ENCODE measurements at places on chromosomes 13 and 19. TPM values are rescaled to one million over a fixed set of nuclear protein-coding genes. Genes with fewer than 3 reads are reported as not detected.
A peak's percentile ranks its signal among the peaks of the same experiment; 100 is the strongest.

DNA sequence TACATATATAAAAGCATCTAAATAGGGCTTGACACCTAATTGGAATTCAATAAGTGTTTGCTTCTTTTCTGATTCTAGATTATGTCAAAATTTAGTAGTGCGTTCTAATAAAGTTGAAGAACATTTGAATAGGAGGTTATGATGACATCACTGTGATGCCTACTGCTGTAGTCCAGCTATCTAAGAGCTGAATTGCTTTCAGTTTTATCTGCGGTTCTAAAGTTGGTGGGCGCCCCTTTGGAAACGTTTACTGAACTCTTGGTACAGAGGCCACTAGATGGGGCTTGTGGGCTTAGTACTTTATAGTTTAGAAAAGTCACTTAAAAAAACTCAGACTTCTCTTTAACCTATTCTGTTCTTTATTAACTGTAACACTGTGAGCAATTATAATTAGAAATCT, 776.9 kb downstream of the GPC5 start:
- peak; percentile 43 for DNase-seq

DNA sequence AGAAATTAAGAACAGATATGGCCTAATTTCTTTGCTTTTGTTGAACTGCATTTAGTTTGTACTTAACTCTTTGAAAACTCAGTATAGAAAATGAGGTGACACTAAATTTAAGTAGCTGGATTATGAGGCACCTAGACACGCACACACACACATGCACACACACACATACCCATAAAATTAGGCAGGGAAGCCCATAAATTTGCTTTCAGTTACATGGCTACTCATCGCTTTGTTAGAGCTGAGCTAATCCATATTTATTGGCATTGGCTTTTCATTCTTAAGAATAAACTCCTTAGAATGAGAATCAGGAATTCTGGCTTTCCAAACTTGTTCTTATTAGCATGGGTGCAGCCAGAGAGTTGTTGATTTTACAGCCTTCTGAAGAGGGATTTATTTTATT, 61.7 kb upstream of the MBNL2 start:
- DNase-seq: no peak

- no peak for DNase-seq
Measured at GRCh38 chr13:69660155-69660554, 447.5 kb upstream of the ATXN8OS start.

DNA sequence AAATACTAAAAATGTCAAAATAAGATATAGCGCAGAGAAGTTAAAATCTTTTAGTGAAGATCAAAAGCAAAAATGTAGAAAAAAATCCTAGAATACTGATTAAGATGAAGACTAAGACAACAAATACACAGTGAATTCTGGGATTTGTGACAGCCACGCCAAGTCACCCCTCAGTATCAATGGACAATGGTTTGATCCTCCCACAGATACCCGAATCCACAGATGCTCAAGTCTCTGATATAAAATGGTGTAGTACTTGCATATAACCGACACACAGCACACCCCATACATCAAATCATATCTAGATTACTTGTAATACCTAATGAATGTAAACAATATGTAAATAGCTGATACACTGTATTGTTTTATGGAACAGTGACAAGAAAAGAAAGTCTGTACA, 5.9 kb downstream of the MIPEP start:
- no peak for DNase-seq

Gene CEACAM3
- not detected for total RNA-seq

- peak; percentile 39 for DNase-seq
Measured at GRCh38 chr19:11141937-11142527, 13.6 kb downstream of the SPC24 start.

GRCh38 chr19:35899547-35900214, 659 bp downstream of the NFKBID start:
- DNase-seq: peak; percentile 69

- DNase-seq: no peak
Measured at GRCh38 chr13:77724092-77724491, 26.6 kb downstream of the SLAIN1 start.

DNA sequence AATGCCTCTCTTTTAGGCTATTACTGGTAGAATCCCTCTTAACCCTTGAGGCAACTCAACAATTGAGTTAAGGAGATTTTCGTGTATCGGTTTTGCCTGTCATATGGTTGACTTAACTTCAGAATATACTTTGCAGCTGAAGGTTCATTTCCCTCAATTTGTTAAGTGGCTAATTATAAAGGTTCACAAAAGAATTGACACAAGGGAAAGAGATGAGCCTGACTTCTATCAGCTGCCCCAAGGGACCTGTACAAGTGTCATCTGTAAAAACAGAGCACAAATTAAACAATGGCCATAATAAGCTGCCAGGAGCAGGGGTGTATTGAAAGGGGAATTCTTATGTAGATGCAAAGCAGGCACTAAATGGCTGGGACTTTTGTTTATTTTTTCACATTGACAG, 334.8 kb upstream of the OBI1 start:
- DNase-seq: no peak

Gene LCP1
- 133 TPM for total RNA-seq

Gene MRI1
- 140 TPM for total RNA-seq

- DNase-seq: peak; percentile 77
Measured at GRCh38 chr13:44244288-44244687, 129.3 kb upstream of the SERP2 start.

Gene KPTN
- 18.3 TPM for total RNA-seq

Gene PDE4A
- 3.1 TPM for total RNA-seq

- no peak for DNase-seq
Measured at GRCh38 chr13:46183018-46183946, 1.3 kb upstream of the LCP1 start.

GRCh38 chr13:24292481-24292880, 16.9 kb upstream of the C1QTNF9 start:
- no peak for DNase-seq

GRCh38 chr19:38360351-38360750, 14.0 kb upstream of the PSMD8 start:
- DNase-seq: no peak

Gene PSG3
- not detected for total RNA-seq

GRCh38 chr13:75360170-75360569, 121.8 kb downstream of the TBC1D4 start:
- DNase-seq: no peak

Gene FBXO27
- 7.1 TPM for total RNA-seq

Gene TMEM38A
- total RNA-seq: 11.0 TPM

Gene CEACAM6
- 7.1 TPM for total RNA-seq

DNA sequence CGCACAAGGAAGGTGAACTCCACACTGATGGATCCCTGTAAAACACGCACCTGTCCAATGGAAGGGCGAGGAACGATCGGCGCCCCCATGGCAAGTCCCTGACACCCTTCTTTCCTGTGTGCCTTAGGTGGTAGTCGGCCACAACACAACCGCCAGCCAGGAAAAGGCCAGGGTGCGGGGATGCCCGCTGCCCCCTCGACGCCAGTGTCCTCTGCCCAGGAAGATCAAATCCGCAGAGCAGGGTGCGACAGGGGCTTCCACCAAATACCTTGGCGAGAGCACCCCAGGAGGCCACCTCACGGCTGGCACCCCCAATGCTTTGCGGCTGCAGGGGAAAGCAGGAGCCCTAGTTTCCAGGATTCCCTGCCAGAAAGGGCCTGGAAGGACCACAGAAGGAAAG, 91.2 kb downstream of the ZNF254 start:
- DNase-seq: no peak

GRCh38 chr13:94366677-94367076, 112.8 kb downstream of the DCT start:
- DNase-seq: no peak

- no peak for DNase-seq
Measured at GRCh38 chr19:31300422-31300821, 48.8 kb downstream of the TSHZ3 start.

GRCh38 chr19:3440082-3440481, 40.2 kb downstream of the SMIM24 start:
- DNase-seq: peak; percentile 42

GRCh38 chr13:71621174-71622124, 245.6 kb downstream of the DACH1 start:
- DNase-seq: no peak

- no peak for DNase-seq
Measured at GRCh38 chr19:33395561-33396550, 22.3 kb downstream of the CEBPG start.

- DNase-seq: no peak
Measured at GRCh38 chr13:25300861-25301346, 521 bp upstream of the NUP58 start.

DNA sequence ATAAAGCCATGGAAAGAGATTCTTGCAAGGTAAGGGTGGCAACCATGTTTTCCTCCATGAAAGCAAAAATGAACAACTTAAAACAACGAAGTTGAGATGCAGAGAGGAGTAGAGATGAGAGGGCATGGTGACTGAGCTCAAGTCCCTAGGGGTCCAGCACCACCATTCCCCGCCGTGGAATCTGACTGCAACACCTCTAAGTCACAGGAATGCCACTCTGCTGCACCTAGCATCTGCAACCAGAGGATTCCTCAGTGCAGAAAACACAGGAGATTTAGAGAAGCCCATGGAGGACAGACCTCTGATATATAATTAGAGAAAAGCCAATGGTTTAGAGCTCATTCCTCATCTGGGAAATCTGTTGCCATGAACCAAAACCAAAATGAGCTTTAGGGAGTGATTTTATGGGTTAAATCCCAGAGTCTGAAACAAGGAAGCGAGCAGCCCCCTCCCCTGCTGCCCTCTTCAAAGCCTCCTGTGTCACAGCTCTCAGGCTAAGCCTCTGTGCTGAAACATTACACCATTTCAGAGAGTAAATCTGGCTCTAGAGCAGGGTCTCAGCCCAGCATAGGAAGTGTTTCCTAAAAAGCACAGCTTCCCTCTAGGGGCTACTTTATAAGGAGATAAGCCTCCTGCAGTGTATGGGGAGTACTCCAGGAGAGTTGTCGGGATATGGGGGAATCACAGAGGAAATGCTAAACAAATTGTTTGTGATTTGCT, 1043.6 kb downstream of the UQCRFS1 start:
- DNase-seq: no peak

Gene FBL
- total RNA-seq: 186 TPM

GRCh38 chr13:80132741-80133601, 208.0 kb downstream of the SPRY2 start:
- DNase-seq: peak; percentile 45

Gene UBE2L5
- not detected for total RNA-seq

- DNase-seq: no peak
Measured at GRCh38 chr19:32453736-32454135, 48.2 kb downstream of the DPY19L3 start.

Gene ZNF428
- total RNA-seq: 46.8 TPM

Gene ADGRE3
- not detected for total RNA-seq

Gene CFD
- 38.0 TPM for total RNA-seq

DNA sequence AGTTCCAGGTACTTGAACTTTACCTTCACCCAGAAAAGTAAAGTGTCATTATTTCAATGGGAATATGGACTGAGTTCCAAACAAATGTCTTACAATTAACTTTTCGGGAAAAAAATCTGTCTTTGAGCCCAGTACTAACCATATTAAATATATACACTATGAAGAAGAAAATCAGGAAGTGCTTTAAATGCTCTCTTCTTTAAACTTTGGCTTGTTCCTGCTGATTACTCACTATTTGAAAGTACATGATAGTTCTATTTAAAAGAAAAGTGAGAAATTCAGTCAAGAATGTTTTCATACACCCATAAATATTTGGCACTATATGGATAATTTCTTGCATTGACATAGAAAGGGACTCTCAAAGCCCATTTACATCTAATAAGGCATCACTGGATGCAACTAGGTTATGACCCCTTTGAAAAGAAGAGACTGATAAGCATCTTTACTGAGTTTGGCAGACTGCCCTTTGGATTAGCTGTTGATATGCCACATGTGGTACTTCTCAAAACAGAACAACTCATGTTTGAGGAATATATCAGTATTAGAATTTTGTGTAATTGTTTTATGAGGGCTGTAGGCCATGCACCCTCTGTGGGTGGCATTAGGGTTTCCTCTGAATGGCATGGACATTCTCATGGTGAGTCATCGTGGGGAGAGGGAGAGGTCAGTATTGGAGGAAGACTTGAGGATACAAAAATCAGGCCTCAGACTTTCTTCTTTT, 25.0 kb upstream of the VWA8 start:
- peak; percentile 13 for DNase-seq

GRCh38 chr13:113959198-113959597, 14.7 kb downstream of the C13orf46 start:
- no peak for DNase-seq

DNA sequence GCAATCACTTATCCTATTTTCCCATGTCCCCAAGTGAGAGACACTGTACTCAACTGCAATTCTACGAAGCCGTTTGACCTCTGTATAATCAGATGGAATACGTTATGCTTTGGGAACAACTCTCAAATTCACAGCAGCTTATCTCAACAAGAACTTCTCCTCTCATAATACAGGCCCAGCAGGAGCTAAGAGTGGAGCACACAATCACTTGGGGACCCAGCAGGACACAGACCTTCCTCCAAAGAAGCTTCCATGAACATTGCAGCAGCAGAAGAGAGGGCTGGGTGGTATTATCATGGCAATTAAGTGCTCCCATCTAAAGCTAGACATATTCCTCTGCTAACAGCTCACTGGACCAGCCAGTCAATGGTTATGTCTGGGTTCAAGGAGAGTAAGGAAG, 428.3 kb upstream of the MIR17HG start:
- no peak for DNase-seq

DNA sequence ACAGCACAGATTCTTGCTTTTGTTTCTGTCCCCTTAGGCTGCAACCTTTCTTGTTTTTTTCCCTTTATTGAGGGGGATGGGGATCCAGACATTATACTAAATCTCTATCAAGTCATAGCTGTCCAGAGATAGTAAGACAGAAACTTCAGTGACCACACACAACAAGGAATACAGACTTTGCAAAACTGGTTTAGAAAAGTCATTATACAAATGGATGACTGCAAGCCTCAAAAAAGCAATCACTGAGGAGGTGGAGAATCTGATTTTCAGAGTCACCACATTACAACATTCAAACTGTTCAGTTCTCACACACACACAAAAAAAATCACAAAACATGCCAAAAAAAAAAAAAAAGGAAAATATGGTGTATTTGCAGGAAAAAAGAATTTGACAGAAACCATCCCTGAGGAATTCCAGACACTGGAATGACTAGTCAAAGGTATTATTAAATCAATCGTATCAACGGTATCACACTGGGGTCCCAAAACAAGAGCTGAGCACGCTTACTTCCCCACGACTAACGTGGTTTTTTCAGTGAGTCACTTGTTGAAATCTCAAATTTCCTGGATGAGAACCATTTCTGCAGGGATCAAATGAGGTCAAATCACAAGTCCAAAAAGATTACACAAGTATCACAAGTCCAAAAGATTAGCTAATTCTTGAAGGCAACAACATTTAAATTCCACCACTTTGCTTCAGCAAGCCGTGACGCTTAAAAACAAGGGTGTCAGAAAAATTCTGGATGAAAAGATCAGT, 41.2 kb downstream of the USP12 start:
- peak; percentile 8 for DNase-seq

DNA sequence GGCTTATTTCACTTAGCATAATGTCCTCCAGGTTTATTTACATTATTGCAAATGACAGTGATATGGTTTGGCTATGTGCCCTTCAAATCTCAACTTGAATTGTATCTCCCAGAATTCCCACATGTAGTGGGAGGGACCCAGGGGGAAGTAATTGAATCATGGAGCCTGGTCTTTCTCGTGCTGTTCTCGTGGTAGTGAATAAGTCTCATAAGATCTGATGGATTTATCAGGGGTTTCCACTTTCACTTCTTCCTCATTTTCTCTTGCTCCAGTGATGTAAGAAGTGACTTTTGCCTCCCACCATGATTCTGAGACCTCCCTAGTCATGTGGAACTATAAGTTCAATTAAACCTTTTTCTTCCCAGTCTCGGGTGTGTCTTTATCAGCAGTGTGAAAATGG, 109.6 kb downstream of the VWA8 start:
- no peak for DNase-seq

GRCh38 chr13:38494445-38494844, 144.8 kb downstream of the UFM1 start:
- DNase-seq: no peak
